Activated CD4-positive, CD25-positive, alpha-beta regulatory T cell (primary cell): ENCODE measurements at places on chromosomes 6 and 20.

- DNase-seq = no peak
Observed at GRCh38 chr6:163923658-163924411, 509.3 kb downstream of the QKI start.

- DNase-seq = no peak
Observed at GRCh38 chr20:43194137-43194536, 4.4 kb upstream of the PTPRT start.

DNA sequence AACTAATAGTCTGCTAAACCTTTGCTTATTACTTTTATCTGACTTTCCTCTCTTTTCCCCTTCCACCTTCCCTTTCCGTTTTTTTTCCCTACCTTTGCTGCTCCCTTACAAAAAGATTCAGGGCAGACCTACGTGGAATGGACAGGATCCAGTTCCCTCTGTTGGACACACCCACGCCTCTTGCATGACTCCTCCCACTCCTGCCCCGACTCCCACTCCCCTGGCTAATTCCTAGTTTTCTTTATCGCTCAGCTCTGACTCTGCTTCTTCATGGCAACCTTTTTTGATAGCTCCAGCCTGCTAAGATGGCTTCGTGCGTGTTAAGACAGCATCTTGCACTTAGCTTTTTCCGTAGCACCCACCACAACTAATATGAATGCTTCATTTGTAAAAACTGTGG lies 715.6 kb upstream of the NRSN1 start:
- no peak for DNase-seq

GRCh38 chr6:160222491-160222890 lies 36.1 kb downstream of the SLC22A2 start:
- DNase-seq = no peak

DNA sequence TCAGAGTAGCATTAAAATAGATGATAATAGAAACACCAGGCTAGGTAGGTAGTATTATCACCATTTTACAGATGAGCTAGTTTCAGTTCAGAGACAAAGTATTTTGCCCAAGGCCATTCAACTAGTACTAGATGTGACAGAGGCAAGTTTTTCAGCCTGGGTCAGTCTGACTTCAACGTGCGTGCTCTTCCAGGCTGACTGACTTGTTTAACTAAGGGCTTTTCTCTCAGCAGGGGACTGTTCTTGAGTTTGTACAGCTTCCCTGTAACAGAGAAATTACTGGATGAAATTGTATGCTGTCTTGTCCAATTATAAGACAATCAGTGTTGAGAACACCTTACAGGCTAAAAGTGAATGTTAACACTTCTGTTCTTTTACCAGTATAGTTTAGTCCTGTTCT lies 333.5 kb upstream of the MAN1A1 start:
- DNase-seq = no peak

DNA sequence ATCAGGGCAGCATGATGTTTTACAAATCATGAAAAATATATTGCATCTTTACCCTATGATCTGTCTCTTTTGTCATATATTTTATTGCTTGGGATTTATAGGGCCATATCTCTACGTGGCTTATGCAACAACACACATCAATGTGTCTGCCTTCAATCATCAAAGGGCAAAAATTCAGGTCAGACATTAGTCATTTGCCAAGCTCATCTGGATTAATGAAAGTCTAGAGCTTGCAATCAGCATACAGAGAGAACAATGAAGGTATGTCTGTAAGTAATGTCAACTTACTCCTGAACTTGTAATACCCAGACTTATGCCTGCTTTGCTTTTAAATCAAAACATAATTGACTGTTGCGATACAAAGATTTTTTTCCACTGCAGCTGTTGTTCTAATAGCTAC lies 282.7 kb downstream of the HAO1 start:
- DNase-seq = no peak

DNA sequence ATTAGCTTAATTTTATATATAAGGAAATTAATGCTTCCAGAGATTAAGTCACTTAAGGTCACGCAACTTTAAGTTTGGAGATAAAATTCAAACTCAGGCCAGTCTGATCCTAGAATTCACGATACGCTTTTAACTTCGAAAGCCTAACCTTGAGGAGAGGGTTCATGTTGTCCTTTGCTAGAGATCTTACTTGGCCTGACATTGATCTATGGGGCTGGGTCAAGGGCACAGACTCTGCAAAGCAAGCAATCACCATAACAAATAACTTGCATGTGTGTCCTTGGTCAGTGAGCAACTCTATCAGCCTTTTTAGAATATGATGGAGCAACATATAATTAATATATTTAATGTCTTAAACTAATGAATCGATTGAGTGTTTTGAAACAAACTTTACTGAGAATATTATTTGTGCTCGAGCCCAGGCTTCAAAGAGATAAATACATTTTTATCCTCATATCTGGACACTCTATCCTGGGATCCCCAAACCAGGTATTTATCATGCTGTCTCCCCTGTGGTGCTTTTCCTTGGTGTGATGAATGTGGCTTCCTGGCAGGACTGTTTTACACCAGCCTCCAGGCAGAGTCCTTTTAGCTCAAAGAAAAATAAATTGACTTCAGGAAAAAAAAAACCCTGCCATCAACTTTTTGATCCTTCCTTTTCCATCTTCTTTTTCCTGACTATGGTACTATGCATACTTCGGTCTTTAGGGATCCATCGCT lies 29.1 kb downstream of the RPS12 start:
- no peak for DNase-seq

- no peak for DNase-seq
Observed at GRCh38 chr20:59148701-59149493, 14.7 kb upstream of the ZNF831 start.

GRCh38 chr6:92849636-92850035 lies 569.7 kb downstream of the EPHA7 start:
- no peak for DNase-seq

DNA sequence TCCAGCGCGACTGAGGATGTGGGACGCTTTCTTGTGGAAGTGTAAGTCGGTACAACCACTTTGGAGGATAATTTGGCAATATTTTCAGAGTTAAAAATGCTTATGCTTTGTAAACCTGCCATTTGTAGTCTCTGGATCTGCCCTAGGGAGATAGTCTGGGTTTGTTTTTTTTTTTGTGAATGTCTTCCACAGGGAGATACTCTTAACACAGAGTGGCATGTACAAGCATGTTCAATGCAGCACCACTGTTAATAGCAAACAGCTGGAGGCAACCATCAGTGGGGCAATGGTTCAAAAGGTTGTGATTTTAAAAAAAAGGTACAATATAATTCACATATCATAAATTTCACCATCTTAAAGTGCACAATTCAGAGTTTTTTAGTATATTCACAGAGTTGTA lies 22.4 kb downstream of the SLC9A8 start:
- DNase-seq = no peak

DNA sequence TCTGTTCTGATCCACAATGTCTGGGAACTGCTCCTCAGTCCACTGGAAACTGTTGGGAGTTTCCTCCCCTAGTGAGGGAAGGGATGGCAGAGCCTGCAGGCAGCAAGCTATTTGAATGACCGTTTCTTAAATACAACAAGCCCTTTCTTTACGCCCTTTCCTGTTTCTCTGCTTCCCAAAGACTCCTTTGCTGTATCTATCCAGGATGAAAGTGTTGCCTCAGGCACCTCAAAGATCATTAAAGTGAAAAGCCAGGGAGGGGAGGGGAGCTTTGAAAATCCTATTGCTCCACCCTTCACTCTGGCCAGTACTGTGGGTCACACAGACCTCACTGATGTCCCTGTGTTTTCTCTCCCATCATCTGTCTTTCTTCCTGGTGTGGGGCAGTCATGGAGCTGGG lies 213.1 kb downstream of the RNF144B start:
- no peak for DNase-seq

DNA sequence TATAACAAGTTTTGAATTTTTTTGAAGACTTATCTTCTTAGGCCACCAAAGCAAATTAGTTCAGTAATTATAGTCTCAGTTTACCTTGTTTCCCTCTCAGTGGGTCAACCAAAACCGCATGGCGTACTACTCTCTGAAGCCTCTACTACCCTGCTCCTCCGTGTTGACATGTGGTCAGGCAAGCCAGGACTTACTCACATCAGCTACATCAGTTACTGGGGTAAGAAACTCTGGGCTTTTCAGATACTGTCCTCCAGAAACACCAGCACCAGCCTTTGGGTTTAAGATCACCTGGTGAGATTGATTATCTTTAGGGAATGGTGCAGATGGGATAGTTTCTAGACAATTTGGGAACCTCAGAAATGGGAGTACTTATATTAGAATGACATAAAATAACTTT lies 55.1 kb downstream of the KCNQ5 start:
- DNase-seq = no peak

GRCh38 chr6:170153436-170154319 lies 137.2 kb downstream of the DLL1 start:
- DNase-seq = no peak

DNA sequence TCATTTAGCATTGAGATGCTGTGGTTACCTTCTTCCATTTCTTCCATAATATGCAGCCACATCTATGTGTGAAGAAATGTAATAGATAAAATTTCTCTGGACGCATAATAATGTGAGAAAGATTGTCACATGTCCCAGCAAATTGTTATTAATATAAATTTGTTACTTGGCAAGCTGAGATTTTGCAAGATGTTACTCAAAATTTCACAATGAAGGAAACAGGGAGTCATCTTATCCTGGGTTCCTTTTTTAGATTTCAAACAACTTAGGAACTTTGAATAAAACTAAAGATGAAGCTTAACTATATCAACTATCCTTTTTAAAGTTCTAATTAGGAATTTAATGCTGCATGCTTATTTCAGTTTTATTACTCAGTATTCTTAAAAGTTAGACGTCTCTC lies 3.6 kb downstream of the ESR1 start:
- DNase-seq = no peak

DNA sequence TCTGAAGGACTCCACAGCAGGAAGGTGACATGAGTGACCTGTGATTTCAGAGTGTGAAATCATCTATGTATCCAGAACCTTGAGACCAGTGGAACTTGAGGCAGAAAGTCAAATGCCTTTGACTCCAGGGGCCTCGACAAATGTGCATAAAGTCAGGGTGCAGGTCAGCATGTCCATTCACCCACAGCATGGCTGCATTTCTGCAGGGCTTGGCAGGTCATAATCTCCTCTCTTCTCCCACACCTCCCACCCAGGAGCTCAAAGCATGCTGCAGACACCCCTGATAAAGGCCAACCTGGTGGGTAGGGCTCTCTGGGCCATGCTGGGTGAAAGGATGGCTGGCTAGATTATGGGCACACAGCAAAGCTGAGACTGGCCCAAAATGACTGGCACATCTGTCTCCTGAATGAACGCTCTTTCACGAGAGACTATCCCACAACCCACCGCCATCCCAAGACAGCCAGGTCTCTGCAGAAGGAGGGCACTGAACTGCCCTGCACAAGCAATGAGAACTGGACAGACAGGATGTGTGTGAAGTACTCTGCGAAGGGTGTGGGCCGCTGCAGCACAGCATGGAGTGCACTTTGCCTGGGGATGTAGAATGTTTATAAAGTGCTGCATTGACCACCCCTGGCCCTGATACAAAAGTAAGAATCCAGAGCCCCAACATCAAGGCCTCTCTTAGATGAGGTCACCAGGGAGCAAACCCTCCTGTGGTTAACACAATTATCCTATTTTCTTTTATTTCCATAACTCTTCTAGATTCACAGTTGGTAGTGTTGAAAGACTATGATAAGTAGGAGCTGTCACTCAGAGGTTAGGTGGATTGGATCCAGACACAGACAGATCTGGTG lies 78.2 kb upstream of the NXT1 start:
- no peak for DNase-seq

DNA sequence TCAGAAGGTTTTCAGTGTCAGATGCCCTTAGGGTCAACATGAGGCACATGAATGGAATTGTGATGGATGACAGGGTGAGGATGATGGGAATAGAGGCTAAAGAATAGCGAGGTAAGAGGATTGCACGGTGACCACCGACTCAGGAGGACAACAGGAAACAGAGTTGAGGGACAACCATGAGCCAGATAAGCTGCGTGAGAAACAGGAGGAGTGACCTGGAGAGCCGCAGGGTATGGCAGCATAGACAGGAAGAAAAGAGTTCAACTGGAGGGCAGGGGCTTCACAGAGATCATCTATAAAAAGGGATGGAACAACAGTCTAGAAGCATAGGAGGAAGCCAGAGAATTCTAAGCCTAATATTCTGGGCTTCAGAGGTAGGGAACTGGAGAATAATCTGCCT lies 84.7 kb upstream of the ENPP5 start:
- DNase-seq = no peak

DNA sequence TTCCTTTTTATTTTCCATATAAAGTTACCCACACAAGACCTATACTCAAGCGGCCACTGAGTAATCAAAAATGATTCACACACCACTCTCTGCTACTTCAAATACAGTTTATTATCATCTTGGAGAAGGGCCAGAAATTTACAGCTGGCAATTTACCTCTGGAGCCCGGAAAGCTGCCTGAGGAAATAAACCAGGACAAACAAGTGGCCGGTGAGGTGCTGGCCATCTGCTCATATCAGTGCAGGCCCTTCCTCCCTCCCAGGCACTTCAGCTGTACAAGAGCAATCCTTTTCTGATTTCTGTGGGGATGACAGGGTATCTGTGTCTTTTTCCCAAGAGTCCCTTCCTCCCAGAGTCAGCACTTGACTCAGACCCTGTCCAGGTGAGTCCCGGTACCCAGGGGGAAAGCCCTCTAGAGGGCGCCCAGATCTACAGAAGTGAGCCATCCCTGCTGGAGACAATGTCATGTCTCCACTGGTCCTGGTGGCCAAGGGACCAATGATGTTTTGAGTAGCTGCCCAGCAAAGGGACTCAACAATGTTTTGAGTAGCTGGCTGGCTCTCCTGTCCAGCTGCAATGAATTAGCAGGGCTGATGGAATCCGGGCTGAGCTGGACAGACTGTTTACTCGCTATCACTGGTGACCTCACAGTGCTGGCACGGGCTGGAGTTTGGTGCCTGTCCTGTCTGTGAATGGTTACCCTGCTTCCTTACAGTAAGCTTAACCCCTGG lies 23.6 kb downstream of the LRP11 start:
- DNase-seq = no peak

GRCh38 chr20:55936209-55936595 lies 69.1 kb downstream of the CBLN4 start:
- no peak for DNase-seq

- DNase-seq = no peak
Observed at GRCh38 chr20:2084703-2085102, 16.9 kb upstream of the STK35 start.

DNA sequence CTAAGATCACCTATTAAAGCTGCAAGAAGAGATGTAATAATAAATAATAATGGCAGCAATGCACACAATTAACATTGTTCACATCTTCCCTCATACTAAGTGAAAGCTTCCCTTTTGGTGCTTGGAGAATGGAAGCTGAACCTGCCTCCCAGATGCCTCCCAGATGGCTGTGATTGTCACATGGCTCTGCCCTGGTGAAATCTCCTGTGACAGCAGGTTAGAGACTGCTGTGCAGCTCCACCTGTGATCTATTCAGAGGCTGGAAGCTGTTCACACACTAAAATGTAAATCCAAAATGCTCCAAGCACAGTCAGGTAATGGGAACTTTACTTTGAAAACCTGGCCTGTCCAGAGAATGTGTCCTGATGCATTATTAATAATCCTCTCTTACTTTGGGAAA lies 41.7 kb upstream of the RGS17 start:
- no peak for DNase-seq

- no peak for DNase-seq
Observed at GRCh38 chr6:54910431-54910884, 63.9 kb downstream of the FAM83B start.
